ENCODE measurements at places on chromosomes 12 and 14.
A peak's percentile ranks its signal among the peaks of the same experiment; 100 is the strongest.

- no peak for DNase-seq
These were observed 335.4 kb downstream of the LRIG3 start for GRCh38 chr12:58584880-58585279.

DNA sequence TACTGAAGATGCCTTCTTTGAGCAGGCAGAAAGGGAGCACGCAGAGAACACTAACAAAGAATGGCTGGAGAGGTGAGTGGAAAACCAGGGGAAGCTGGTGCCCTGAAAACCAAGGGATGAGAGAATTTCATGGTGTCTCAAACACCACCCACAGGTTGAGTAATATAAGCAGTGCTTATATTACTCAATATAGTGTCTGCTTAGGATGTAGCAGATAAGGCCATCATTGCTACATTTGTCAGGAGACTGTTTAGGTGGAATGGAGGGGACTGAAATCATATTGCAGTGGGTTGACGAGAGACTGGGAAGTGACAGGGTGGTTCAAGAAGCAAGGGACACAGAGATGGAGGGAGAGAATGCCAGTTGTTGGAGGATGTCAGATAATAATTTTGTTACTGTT is 20.6 kb downstream of the PKP2 start:
- no peak for DNase-seq

- no peak for DNase-seq
These were observed 36.3 kb downstream of the BEST3 start for GRCh38 chr12:69662764-69663163.

DNA sequence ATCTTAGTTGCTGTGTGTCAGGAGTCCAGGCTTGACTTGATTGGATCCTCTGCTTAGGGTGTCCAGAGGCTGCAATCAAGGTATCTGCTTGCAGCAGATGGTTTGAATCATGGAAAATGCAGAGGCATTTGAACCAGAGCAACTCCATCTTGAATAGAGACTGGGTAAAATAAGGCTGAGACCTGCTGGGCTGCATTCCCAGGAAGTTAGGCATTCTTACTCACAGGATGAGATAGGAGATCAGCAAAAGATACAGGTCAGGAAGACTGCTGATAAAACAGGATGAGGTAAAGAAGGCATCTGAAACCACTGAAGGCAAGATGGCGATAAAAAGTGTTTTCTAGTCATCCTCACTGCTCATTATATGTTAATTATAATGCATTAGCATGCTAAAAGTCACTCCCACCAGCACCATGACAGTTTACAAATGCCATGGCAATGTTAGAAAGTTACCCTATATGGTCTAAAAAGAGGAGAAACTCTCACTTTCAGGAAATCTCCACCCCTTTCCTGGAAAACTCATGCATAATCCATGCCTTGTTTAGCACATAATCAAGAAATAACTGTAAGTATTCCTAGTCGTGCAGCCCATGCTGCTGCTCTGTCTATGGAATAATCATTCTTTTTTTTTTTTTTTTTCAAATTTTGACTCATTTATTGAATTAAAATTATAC is 218.3 kb upstream of the CPNE8 start:
- DNase-seq: no peak

- DNase-seq: no peak
These were observed at the start of gene OR9K2 for GRCh38 chr12:55126106-55126505. TSS of gene OR9K2 (plus strand) at chr12:55126406. CDS start at chr12:55129835, 3,429 bp downstream.

DNA sequence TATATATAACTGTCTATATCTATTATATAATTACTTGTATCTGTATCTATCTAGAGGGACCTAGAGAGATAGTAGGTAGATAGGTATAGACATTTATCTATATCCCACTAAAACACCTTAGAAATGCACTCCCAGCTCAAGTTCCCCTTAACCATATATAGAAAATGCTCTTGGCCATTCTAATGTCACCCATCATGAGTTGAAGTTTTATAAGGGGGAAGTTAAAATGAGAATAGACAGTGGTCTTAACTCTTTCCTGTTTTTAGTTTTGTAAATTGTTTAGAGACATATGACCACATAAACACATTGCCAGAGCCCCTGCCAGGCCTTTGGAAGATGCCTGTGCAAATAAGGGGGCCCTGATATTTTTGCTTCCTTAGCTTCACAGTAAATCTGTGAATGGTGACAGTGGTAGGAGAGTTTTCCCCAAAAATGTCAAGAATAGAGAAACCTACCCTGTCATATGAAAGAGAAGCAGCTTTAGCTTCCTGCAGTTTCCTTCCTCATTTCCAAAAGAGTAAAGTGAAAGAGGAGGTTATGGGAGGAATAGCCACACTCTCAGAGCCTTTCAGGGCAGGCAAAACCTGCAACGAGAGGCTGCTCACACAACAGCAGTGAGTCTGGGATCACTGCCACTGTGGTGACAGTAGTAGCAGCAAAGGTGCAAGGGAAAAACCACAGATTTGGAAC is 45.5 kb downstream of the MGST1 start:
- no peak for DNase-seq

- no peak for DNase-seq
These were observed 7.2 kb upstream of the RBM19 start for GRCh38 chr12:113973109-113973904.

DNA sequence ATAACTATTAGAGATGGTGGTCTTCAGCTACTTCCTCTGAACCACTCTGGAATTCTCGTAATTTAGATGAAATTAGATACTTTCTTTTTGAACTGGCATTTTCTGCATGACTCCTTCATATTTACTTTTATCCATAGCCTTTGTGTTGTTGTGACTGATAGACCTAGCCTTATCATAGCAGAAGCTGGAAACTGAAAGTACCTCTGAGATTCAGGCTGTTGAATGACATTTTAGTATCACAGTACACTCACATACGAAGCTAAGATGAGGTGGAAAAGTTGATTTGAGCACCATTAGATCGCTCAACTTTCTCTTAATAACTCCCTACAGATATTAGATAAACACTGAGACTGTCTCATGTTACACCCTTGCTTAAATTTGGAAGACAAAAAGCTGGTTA is 525.1 kb upstream of the FBXO33 start:
- no peak for DNase-seq

- DNase-seq: peak; percentile 19
These were observed 80.7 kb downstream of the KDM2B start for GRCh38 chr12:121499929-121500793.

GRCh38 chr12:91335699-91336098 is 153.1 kb upstream of the DCN start:
- no peak for DNase-seq

GRCh38 chr14:58331111-58331510 is 32.8 kb downstream of the ARID4A start:
- DNase-seq: peak; percentile 87
